ENCODE measurements at places on chromosomes 12 and 14. TPM values are rescaled to one million over a fixed set of nuclear protein-coding genes. Genes with fewer than 3 reads are reported as not detected.

Gene NKX2-8
- polyA plus RNA-seq, result not detected

Gene FGF23
- polyA plus RNA-seq, result not detected

Gene ADAMTS20
- polyA plus RNA-seq, result 0.72 TPM

Gene RFX4
- not detected for polyA plus RNA-seq

- DNase-seq, result peak; percentile 82
Observed at GRCh38 chr12:3928538-3929184, 55.5 kb upstream of the PARP11 start.

DNA sequence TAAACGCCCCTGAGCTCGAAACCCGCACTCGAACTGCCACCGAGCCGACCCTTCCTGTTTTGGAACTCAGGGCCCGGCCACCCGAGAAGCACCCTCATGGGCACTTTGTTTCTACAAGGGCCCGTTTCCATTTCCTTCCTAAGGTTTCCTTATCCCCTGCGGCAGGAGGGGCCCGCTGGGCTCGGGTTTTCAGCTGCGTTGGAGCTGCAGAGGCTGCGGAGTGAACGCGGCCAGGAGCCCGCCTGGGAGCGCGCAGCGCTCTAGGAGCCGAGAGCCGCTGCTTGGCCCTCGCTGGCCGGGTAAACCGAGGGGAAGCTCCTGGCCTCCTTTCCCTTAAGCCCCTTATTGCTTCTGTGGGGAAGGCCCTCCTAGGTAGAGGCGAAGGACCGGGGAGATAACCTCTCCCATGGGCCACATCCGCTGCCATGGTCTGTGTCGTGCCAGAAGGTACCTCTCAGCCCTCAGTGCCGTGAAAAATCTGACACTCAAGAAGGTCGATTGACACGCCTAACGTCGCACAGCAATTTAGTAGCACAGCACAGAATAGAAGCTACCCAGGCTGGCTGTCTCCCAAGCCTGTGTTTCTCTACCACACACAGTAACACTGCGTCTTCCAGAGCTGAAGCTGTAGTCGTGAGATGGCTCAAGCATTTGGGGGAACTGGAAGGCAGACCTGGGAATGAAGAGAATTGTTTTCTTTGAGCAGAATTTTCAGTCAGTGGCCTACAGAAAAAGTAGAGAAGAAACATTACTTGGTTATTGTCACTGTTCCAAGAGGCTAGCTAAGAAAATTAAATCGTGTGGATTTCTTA lies 12.9 kb upstream of the CALM1 start:
- DNase-seq, result peak; percentile 64

GRCh38 chr14:74491956-74492775 lies 939 bp downstream of the NPC2 start:
- DNase-seq, result no peak

- DNase-seq, result peak; percentile 4
Observed at GRCh38 chr12:119843100-119843499, 34.0 kb downstream of the CIT start.

DNA sequence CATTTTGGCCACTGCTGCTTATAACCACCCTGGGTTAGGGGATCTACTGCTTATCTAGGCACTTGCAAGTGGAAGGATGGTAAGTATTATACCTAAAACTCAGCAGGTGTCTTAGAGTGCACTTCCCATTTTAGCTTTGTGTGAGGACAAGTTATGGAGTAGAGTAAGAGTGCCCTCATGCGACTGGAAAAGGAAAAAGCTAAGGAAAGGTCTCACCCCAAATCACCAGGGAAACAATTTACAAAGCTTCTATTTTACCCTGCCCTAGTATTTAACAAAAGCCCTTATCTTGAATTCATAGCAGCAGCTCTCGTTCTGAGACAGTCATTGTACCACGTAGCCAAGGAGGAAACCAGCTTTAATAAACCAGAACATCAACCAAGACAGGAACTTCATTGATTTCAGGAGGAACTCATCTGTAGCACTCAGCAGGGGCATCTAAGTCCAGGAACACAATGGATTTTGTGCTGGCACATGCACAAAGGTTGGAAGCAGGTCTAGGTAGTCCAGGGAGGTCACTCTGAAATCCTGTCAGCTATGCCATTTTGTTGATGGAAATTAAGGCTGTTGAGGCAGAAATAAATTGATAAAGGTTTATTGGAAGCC lies 2.9 kb downstream of the RDH12 start:
- peak; percentile 43 for DNase-seq

DNA sequence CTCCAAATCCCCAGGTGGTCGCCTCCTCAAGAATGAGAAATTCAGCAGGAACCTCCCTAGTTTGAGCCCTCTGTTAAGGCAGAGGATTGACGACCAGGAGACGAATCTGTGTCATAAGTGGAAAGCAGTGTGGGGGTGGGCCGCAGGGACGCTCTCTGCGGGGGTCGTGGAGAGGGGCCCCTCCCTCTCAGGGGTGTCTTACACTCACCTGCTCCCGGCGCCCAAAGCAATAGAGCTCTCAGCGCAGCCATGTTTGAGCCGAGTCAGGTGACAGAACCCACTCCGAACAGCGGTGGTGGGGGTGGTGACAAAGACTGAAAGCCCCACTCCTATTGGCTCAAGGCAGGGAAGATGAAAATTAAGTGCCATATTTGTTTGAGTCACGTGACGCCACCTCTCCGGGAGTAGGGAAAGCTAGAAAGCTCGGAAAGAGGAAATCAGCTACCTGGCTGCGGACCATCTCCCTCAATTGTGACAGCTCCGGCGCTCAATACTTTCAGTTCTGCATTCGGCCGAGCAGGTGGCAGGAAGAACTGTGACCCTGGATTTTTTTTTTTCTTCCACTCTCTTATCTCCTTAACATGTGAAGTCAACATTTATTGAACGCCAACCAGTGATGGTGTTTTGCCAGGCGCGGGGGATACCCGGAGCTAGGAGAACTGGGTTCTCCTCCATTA lies at the start of gene ZFYVE26:
TSS of gene ZFYVE26 (minus strand) at position 265 of the 677 bp plus-strand sequence. CDS start 627 bp downstream, outside the sequence.
- DNase-seq, result peak; percentile 95

DNA sequence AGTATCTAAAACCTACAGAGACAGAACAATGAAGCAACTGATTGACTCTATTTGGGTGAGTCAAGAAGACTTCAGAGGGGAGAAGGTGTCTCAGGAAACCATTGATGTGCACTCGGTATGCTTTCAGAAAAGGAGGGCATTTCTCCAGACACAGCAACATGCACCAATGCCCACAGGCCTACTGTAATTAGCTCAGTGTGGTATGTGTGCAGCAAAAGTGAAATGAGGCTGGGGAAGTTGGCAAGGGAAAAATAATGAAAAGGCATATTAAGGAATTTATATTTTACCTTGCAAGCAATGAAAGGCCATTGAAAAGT lies 158.4 kb upstream of the GRIP1 start:
- no peak for DNase-seq

- DNase-seq, result no peak
Observed at GRCh38 chr12:42689699-42690098, 100.2 kb upstream of the PRICKLE1 start.

- no peak for DNase-seq
Observed at GRCh38 chr12:16266085-16266484, 11.4 kb downstream of the SLC15A5 start.

DNA sequence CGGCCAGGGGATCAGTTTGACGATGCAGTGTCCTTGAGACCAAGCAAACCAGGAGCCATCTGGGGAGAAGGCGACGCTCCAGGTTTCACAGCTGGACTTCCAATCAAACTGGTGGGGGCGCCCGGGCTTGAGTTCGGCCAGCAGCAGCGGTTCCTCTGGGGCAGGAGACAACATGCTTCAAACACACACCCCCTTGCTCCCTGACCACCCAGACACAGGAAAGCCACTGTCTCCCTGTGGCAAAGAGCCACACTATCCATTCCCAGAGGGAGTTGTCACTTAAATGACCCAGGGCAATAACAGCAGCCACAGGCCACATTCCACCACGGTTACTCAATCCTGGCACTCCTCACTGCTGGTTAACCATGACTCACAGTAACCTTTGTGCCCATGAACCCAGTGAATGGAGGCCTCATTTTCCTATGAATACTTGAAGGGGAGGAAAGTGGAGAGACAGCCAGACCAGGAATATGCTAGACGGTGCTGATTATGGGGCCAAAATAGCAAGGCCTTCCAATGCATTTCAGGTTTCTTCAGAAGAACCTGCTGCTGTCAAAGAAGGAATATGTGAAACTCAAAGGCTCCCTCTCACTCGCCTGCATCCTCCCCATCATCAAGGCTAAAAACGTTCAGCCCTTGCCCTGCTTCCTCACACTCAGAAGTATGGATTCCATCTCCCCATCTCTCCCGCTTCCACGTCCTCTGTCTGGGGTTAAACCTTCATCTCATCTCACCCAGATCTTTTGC lies 8.5 kb downstream of the WSB2 start:
- peak; percentile 26 for DNase-seq

Data from hindlimb muscle (tissue), 1 donor.